ENCODE measurements at places on chromosomes 1 and 21.
A peak's percentile ranks its signal among the peaks of the same experiment; 100 is the strongest.

GRCh38 chr21:34022627-34023335, 50.6 kb upstream of the MRPS6 start:
- DNase-seq = peak; percentile 18

GRCh38 chr21:46071082-46071481, 26.8 kb upstream of the COL6A2 start:
- DNase-seq = no peak

- peak; percentile 94 for DNase-seq
Observed at GRCh38 chr1:2133039-2133878, 61.3 kb downstream of the FAAP20 start.

GRCh38 chr1:18415448-18416027, 65.2 kb upstream of the KLHDC7A start:
- DNase-seq = no peak

GRCh38 chr1:238913210-238913609, 473.2 kb upstream of the CHRM3 start:
- no peak for DNase-seq

DNA sequence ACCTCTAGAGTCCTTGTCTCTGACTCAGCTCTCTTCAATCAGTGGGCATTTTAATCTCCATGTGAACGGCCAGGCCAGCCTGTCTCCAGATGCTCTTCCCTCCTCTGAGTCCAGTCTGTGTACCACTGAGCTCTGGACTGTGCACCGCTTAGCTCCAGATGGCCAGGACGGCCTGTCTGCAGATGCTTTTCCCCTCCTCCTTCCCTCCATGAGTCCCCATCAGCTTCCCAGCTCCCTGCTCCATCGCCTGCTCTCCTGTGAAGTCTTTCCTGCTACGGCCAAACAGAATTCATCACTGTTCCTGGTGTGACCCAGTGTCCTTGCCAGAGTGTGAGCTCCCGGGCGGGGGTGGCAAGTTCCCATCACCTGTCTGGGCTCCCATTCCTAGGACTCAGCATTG, 42.0 kb downstream of the STUM start:
- no peak for DNase-seq

DNA sequence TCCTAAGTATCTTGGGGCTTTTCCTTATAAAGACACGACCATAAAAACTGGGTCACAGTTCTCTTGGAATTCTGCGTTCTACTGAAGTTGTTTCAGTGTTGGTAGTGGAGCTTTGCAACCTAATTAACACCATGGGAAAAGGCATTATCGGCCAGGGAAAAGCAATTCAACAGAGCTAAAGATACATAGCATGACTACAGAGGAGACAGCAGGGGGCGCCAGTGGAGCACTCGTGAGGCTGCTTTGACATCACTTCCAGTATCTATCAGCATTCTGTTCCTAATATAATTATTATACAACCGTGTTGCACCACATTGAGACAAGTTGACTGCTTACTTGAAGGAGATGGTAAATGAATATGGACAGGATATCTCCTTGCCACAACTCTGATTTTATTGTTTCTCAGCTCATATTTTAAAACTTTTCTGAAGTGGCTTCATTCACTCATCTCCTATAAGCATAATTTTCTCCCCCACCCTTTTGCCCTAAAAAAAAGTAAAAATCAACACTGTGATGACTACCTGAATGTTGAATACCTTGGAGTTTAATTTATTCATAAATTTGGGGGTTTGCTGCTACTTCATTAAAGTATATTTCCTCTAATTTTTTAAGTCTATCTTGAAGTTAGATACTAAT, 39.4 kb downstream of the ZP4 start:
- DNase-seq = no peak

Measured in stimulated activated CD4-positive, alpha-beta T cell treated with anti-CD3 and anti-CD28 coated beads, Interleukin-4, amount 100 ng/mL, for 4 hours (primary cell).